ENCODE measurements at places on chromosomes 2 and 18.
A peak's percentile ranks its signal among the peaks of the same experiment; 100 is the strongest.

- DNase-seq, result no peak
These were observed 18.6 kb upstream of the PKDCC start for GRCh38 chr2:42029171-42029570.

DNA sequence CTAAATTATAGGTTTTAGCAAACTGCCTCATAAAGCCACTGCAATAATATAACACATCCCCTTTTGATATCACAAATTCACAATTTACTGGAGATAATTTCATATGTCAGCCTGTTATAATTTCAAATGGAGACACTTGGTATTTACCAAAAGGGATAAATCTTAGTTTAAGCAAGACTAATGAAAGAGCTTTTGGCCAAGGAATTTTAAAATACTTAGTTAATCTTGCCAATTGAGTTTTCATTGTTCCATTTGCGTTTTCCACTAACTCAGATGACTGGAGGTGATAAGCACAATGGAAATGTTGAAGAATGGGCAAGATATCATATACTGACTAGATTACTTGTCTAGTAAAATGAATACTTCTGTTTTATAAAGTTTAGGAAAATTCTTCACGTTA, 379.3 kb upstream of the SYT4 start:
- no peak for DNase-seq

- no peak for DNase-seq
These were observed 62.5 kb downstream of the CAMKMT start for GRCh38 chr2:44424211-44424610.

DNA sequence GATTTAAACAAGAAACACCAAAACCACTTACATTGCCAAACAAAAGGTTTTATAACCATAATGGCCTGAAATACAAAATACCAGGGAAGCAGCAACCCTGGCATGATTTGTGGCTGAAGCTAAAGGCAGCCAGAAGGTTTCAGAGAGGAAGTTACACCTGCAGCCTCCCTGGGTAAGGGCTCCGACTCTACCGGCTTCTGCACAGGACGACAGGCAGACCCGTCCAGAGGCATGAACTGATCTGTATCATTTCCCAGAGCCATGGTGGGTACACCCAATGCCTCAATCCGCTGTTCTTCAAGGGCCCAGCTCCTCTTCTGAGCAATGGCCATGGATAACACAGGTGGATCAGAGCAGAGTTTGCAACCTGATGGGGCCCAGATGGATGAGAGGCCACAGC, 71.6 kb downstream of the PXDN start:
- DNase-seq, result no peak

GRCh38 chr2:70241340-70241739, 7.1 kb downstream of the TIA1 start:
- peak; percentile 26 for DNase-seq

GRCh38 chr2:18380321-18380720, 180.1 kb downstream of the RDH14 start:
- DNase-seq, result no peak

GRCh38 chr18:10515456-10515855, 10.4 kb upstream of the NAPG start:
- DNase-seq, result peak; percentile 8
